NCI-H748 treated with DMSO at 0.1 percent for 48 hours (cell line): ENCODE measurements at places on chromosomes 2 and 18.
A peak's percentile ranks its signal among the peaks of the same experiment; 100 is the strongest.

DNA sequence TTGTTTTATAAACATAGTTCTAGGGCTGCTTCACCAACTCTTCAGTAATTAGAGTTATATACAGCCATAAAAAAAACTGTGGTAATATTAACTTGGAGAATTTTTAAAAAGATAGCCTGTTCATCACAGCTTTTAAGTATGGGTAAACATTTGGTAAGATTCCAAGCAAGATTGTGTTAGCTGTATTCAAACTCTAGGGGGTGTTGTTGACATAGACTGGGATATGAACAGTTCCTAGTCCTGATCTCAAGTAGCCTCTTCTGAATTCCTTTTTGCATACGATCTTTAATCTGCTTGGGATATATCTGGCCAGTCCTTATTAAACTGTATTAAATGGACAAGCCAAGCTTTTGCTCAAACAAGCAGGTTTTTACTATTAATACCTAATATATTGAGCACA lies 13.4 kb downstream of the NOP58 start:
- peak; percentile 7 for DNase-seq

- DNase-seq, result no peak
Observed at GRCh38 chr18:79460481-79461300, 65.0 kb downstream of the NFATC1 start.

DNA sequence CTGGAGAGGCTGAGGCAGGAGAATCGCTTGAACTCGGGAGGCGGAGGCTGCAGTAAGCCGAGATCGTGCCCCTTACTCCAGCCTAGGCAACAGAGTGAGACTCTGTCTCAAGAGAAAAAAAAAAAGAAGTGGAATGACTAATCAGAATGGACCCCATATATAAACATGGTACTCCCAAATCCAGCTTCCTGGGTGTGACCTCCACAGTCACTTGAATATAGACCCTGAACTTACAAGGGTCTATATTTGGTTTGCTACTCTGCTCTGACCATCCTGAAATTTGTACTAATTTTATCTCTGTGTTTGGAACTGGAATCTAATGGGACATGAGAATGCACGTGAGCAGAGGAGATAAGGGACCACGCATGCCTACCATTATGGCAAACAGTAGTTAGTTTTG lies 275.0 kb downstream of the TNS1 start:
- no peak for DNase-seq

GRCh38 chr2:108212671-108213070 lies 27.1 kb upstream of the SULT1C3 start:
- DNase-seq, result no peak

DNA sequence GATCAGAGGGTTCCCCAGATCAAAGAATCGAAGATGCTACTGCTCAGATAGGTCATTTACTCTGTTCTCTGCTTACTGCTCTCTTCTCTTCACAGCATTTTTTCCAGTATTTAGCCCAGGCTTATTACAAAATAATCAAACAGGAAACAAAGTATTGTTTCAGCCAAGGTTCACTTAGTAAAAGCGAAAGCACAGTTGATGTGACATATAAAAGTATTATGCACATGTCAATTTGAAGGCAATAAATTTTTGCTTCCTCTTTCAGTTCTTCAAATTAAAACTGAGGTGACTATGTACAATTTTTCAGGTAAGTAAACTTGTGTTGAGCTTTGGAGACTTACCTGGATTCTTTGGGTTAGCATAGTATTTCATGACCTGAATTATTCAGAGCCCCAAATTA lies 262.8 kb upstream of the CHST9 start:
- DNase-seq, result no peak

GRCh38 chr2:224210286-224211180 lies 171.4 kb upstream of the SERPINE2 start:
- no peak for DNase-seq

DNA sequence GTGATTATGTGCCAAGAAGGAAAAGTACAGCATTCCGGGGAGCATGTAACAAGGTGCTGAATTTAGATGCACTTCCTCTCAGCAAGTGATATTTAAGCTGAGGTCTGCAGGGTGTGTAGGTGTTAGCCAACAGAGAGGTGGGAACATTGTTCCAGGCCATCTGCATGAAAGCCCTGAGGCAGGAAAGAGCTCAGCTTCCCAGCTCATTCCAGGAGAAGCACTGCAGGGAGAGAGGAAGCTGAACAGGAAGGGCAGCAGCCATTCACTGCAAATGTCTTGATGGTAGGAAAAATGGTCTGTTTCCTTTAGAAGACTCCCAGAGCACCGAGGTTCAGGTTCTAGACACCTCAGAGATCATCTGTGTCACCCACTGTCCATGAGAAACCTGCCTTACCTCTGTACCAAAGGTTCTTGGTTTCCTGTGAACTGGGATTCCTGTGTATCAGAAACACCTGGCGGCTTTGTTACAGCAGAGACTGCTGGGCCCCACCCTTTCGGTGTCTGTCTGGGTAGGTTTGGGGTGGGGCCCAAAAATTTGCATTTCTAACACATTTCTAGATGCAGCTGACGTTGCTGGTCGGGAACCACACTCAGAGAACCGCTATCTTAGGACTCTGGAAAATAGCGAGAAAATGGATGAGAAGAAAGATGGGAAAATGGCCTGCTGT lies 84.0 kb downstream of the RTN4 start:
- no peak for DNase-seq

DNA sequence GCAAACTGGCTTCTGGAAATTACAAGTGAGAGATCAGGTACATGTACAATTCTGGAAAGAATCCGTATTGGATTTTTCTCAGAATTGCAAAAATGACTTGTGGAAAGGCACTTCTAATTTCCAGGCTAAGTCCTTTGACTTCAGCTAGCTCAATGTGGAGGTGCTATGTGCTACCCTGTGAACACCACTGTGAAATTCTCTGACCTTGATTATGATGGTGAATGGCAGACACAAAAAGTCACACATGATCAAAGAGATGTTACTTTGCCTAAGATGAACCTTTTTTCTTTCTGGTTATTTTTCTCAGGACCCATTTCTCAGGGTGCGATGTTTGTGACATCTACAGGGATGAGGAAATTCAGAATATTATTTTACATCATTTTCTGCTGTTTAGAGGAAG lies 856.6 kb upstream of the VRK2 start:
- no peak for DNase-seq

- no peak for DNase-seq
Observed at GRCh38 chr2:105937498-105938097, 192.9 kb downstream of the NCK2 start.

DNA sequence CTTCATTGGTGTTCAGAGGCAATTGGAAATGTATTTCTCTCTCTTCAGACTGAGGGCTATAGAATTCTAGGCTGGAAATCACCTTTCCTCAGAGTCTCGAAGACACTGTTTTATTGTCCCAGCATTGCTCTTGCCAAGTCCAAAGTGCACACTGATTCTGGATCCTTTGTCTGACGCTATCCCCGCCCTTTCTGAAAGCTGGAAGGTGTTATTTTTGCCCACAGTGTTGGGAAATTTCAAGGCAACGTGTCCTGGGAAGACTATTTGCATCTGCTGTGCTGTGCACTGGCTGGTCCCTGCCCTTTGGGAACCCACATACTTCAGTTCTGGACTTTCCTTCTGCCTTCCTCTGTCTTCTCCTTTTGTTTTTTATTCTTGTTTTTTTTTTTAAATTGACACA lies 190.8 kb downstream of the SH3BP4 start:
- DNase-seq, result no peak

DNA sequence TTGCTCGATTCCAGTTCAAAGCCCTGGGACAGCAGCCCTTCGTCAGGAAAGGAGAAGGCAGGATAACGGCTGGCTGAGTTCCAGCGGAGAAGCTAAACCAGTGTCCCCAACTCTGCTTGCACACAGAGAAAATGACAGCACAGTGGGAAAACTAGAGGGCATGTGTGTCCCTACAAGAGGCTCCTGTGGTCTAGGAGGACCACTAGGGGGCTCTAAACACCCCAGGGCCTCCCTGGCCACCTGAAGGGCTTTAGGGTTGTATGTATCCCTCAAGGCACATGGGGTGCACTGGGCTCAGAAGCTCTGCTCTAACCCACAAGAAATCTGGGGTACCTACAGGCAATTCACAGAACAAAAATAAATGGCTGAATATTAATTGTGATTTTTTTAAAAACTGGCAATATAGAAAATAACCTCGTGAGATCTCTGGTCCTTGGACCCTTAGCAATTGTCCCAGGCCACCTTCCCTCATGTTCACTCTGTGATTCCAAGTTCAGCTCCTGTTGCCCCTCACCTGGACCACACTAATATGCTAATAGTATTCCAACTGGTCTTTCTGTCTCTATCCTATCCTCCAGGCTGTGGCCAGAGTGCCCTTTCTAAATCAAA lies 17.5 kb downstream of the STAT1 start:
- DNase-seq, result no peak

DNA sequence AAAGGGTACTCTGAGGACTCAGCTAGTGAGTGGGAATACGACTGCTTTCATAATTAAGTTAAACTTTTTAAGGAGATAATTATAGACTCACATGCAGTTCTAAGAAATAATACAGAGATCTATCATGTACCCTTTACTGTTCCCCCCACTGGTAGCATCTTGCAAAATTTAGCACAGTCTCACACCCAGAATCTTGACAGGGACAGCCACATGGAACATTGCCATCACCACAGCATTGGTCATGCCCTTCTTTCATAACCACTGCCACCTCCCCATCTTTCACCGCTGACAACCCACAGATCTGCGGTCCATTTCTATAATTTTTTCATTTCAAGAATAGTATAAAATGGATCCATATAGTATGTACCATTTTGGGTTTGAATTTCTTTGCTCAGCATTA lies 37.8 kb downstream of the ARHGEF4 start:
- no peak for DNase-seq

GRCh38 chr2:229273723-229274338 lies 2.7 kb upstream of the PID1 start:
- peak; percentile 81 for DNase-seq

GRCh38 chr2:127326289-127326945 lies 32.5 kb upstream of the ERCC3 start:
- no peak for DNase-seq

DNA sequence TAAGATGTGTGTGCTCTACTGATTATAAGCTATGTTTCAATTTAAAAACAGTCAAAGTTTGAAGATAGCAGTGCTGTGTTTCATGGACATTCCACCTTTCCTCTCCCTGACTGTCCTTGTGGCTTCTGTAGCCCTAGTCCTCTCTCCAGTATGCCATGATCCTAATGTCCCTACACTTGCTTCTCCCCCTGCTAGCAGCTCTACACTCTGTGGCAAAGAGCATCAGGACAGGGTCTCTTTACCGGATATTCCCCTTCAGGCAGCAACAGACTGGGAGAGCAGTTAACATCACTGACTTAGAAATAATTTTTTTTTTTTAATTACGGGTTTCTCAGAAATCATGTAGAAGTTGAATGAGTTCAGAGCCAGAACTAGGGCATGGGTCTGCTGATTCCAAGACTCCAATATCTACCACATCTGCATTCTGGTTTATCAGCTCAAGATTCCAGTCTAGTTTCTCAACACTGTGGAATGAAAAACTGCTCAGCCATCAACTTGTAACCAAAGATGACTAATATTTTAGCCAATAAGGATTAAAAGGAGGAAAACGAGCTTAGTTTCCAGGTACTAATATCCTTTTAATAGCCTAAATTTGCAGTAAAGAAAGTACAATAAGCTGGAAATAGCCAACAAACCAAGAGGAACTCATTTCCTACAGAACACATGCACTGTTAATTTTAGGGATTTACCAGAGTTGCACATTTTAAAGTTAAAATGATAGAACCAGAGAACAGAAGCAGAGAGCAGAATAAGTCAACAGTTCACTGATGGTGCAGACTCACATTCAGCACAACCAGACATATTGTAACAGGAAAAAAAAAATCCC lies 45.2 kb downstream of the TMEM131 start:
- no peak for DNase-seq

- DNase-seq, result no peak
Observed at GRCh38 chr2:159944874-159945273, 117.5 kb downstream of the PLA2R1 start.

GRCh38 chr2:12178289-12179080 lies 432.1 kb downstream of the LPIN1 start:
- no peak for DNase-seq

GRCh38 chr18:75063615-75064512 lies 145.1 kb downstream of the PTGR3 start:
- DNase-seq, result no peak

DNA sequence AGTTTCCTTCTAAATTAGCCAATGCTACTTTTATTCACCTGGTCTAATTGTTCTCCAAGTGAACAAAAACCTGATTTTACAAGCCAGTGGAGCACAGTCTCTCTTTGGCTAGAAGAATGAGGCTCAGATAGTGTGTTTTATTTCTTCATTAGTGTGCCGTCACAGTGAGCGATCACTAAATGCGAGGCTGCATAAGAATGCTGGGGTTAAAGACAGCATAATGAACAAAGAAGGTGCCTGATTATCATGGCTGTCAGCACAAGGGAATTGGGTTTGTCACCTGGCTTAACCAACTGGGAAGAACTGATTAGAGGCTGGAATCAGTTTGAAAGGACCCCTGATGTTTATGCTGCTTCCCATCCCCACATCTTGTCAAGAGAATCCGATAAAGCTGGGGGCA lies 76.4 kb downstream of the EPHA4 start:
- DNase-seq, result no peak

DNA sequence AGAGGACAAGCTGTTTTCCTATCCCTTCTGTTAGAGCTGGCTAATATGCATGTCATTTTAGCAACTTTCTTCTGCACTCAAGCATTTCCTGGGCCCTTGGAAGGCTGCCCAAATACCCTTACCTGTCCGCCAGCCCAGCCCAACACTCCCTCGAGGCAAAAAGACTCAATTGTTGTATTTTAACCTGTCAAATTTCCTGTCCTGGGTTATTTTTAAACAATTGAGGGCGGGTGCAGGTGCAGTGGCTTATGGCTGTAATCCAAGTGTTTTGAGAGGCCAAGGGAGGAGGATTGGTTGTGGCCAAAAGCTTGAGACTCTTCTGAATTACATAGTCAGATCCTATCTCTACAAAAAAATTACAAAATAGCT lies 125.0 kb upstream of the ARHGAP28 start:
- no peak for DNase-seq

- DNase-seq, result no peak
Observed at GRCh38 chr2:72949642-72950041, 32.3 kb downstream of the EMX1 start.

DNA sequence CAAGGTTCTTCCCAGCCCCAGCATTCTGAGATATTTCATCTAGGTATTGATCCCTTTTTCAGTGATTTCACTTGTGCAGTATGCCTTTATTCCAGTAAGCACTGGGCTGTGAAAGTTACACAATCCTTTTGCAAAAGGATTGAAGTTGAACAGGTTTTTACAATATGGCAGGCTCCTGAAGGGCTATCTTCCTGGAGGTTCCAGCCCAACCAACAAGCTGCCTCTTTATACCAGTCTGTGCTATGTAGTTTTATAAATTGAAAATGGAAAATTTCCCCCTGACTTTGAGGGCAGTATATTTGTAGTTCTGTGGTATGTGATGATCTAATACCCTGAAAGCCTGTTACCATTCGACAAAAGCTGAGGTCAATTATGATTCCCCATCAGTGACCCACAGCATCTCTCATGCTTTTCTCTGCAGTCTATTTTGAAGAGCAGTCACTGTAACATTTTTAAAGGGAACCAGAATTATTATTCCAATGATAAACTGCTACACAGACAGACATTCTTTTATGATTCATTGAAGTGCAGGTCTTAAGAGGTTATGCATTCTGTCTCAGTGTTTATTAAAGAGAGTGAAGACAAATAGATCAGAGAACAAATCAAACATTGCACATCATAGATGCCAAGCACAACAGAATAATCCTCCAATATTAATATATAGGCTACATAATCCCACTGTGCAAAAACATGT lies 35.2 kb upstream of the STPG4 start:
- no peak for DNase-seq
